Gastrocnemius medialis (tissue), 4 donors: ENCODE measurements at places on chromosomes 6 and 20. TPM values are rescaled to one million over a fixed set of nuclear protein-coding genes. Genes with fewer than 3 reads are reported as not detected.

- H3K27me3 ChIP-seq: no peaks in the 10 kb centered on the region
- H3K4me3 ChIP-seq: no peak overlapping the region
- no peaks in the 10 kb centered on the region for H3K36me3 ChIP-seq
- no peak for DNase-seq
These were observed 89.7 kb upstream of the QKI start for GRCh38 chr6:163324688-163325389.

- peak; percentile 57 for DNase-seq
- H3K4me1 ChIP-seq: no peaks in the 10 kb centered on the region
- no peak overlapping the region for H3K4me3 ChIP-seq
These were observed 113.0 kb downstream of the SYCP2 start for GRCh38 chr20:59820204-59821041.

- peak overlapping the region; percentile 61 for H3K27ac ChIP-seq
- H3K27me3 ChIP-seq: no peaks in the 10 kb centered on the region
- no peak overlapping the region for H3K4me3 ChIP-seq
- H3K36me3 ChIP-seq: no peaks in the 10 kb centered on the region
- no peak for DNase-seq
These were observed 129.8 kb downstream of the SASH1 start for GRCh38 chr6:148472171-148473105.

DNA sequence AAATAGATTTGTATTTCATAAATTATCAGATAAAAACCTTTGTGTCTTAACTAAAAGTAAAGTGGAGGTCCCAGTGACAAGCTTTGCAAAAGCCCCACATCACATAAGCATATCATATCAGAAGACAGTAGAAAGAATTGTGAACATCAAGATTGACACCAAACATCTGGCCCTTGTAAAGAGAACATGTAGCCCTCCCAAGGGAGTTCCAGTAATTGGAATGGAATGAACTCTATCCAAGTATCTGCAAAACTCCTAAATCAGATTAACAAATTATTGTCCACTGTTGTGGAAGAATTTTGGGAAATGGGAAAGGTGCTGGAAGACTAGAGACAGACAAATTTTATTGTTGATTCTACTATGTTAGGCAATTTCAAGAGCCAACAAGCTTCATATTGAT, 268.8 kb downstream of the KCNQ5 start:
- H3K4me1 ChIP-seq: no peaks in the 10 kb centered on the region
- DNase-seq: no peak
- no peaks in the 10 kb centered on the region for H3K27me3 ChIP-seq

Gene PLAGL2
- total RNA-seq: 6.5 TPM

GRCh38 chr6:161272635-161273273, 1.1 kb downstream of the AGPAT4 start:
- no peak overlapping the region for H3K27ac ChIP-seq
- peak overlapping the region; percentile 62 for H3K4me3 ChIP-seq
- no peaks in the 10 kb centered on the region for H3K36me3 ChIP-seq
- H3K4me1 ChIP-seq: peaks cover 10% of the 10 kb centered on the region
- peaks cover 7% of the 10 kb centered on the region for H3K27me3 ChIP-seq

- H3K4me1 ChIP-seq: peaks cover 88% of the 10 kb centered on the region
- H3K27ac ChIP-seq: peak overlapping the region; percentile 66
- DNase-seq: no peak
- H3K36me3 ChIP-seq: peaks cover 3% of the 10 kb centered on the region
- no peaks in the 10 kb centered on the region for H3K27me3 ChIP-seq
These were observed 7.5 kb downstream of the SNX5 start for GRCh38 chr20:17960927-17961586.

DNA sequence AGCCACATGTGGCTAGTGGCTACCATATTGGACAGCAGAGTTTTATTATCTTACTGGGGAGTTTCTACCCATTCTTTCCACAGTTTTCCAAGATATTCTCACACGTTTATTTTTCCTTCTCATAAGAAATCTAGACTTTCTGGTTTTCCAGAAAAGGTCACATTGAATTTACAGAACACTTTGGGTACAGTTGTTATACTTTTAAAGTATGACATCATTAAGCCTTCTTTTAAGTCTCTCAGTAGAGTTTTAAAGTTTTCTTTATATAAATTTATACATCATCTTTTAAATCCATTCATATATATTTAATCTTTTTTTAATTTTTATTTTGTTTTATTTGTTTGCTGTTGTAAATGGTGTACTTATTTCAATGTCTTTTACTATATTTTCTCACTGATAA, 200.3 kb upstream of the QKI start:
- H3K4me3 ChIP-seq: no peak overlapping the region
- no peak overlapping the region for H3K27ac ChIP-seq
- no peaks in the 10 kb centered on the region for H3K36me3 ChIP-seq
- no peaks in the 10 kb centered on the region for H3K27me3 ChIP-seq
- no peak for DNase-seq

GRCh38 chr6:13760307-13761304, 49.0 kb upstream of the RANBP9 start:
- H3K27me3 ChIP-seq: no peaks in the 10 kb centered on the region
- no peaks in the 10 kb centered on the region for H3K36me3 ChIP-seq
- no peak overlapping the region for H3K4me3 ChIP-seq
- peak; percentile 22 for DNase-seq

DNA sequence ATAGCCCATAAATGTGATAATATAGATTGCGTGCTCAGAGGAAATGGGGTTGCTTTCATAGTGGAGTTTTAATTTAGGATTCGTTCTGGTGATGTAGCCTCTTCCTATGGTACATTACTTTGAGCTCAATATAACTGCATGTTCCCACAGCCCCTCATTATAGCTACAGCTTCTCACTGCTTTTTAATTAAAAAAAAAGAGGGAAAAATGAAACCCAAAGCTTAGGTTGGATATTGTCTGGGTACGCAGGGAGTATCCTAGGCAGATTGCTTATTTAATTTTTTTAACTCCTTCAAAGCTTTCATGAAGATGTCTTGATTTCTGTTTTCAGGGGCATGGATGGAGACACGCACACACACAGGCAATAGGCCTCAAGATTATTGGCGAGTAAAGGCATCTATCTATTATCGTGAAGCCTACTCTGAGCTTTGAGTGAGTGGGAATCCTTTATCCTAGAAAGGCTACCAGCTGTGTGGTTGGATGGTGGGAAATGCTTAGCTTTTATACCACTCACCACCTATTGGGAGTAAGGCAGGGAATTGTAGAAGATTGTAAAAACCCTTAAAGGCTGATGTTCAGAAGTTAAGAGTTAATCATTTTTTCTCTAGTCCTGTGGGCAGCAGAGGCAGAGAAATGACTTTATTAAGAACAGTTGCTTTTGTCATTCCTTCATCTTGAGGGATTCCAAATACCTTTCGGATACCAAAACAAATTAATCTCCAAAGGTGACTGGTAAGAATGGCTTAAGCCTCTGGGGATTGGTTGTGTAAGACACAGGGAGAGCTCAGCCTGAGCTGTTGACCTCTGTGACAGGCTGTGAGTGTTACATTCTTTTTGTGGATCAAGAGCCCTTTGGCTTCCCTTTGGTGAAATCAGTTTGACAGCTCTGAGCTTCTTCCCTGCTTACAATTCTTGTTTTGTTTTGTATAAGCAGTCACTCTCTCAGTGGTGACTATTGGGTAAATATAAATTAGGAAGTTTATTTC, 33.4 kb downstream of the CTNNBL1 start:
- H3K4me1 ChIP-seq: peaks cover 63% of the 10 kb centered on the region
- H3K36me3 ChIP-seq: no peaks in the 10 kb centered on the region
- H3K4me3 ChIP-seq: no peak overlapping the region
- H3K27ac ChIP-seq: peak overlapping the region; percentile 61
- H3K27me3 ChIP-seq: no peaks in the 10 kb centered on the region
- DNase-seq: no peak

Gene LTA
- not detected for total RNA-seq

- no peak for DNase-seq
- H3K27ac ChIP-seq: no peak overlapping the region
- no peaks in the 10 kb centered on the region for H3K4me1 ChIP-seq
- no peaks in the 10 kb centered on the region for H3K36me3 ChIP-seq
- no peaks in the 10 kb centered on the region for H3K27me3 ChIP-seq
These were observed 22.9 kb upstream of the FAM83D start for GRCh38 chr20:38903335-38903734.

GRCh38 chr20:45842169-45842812, 8.7 kb downstream of the SNX21 start:
- no peak for DNase-seq
- H3K4me1 ChIP-seq: peaks cover 36% of the 10 kb centered on the region
- H3K27ac ChIP-seq: peak overlapping the region; percentile 61
- H3K27me3 ChIP-seq: no peaks in the 10 kb centered on the region
- no peak overlapping the region for H3K4me3 ChIP-seq

Gene VSTM2L
- 2.6 TPM for total RNA-seq

DNA sequence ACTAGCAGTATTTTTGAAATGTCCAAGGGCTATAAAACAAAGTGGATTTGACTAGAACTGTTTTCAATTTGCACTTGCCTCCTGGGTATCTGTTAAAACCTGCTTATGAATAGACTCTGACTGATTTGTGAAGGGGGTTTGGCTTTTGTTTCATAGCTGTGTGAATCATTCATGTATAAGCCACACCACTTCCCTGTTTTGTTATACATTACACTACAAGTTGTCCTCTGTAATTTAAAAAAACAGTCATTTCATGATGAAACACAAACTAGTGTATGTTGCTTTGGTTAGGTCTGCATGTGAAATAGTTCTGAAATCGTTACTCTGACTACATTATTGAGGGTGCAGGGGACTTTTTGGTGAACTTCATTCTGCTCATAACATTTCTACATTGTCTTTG, 121.7 kb downstream of the NKAIN2 start:
- no peaks in the 10 kb centered on the region for H3K4me1 ChIP-seq
- H3K4me3 ChIP-seq: no peak overlapping the region
- no peaks in the 10 kb centered on the region for H3K36me3 ChIP-seq
- H3K27ac ChIP-seq: no peak overlapping the region

GRCh38 chr20:44010162-44010704, 95.6 kb downstream of the TOX2 start:
- no peaks in the 10 kb centered on the region for H3K27me3 ChIP-seq
- no peak overlapping the region for H3K4me3 ChIP-seq
- H3K4me1 ChIP-seq: no peaks in the 10 kb centered on the region
- no peak for DNase-seq
- H3K36me3 ChIP-seq: no peaks in the 10 kb centered on the region

Gene SPATS1
- not detected for total RNA-seq
